ENCODE measurements at places on chromosomes 11 and 22.
A peak's percentile ranks its signal among the peaks of the same experiment; 100 is the strongest.

GRCh38 chr22:49566141-49566541 lies 261.5 kb downstream of the BRD1 start:
- no peaks in the 10 kb centered on the region for H3K36me3 ChIP-seq
- no peaks in the 10 kb centered on the region for H3K4me1 ChIP-seq
- H3K27ac ChIP-seq = no peak overlapping the region
- no peak for DNase-seq
- no peaks in the 10 kb centered on the region for H3K27me3 ChIP-seq

- H3K4me1 ChIP-seq = peaks cover 20% of the 10 kb centered on the region
- H3K27ac ChIP-seq = no peak overlapping the region
- no peak overlapping the region for H3K4me3 ChIP-seq
- H3K36me3 ChIP-seq = no peaks in the 10 kb centered on the region
Observed at GRCh38 chr11:78197816-78198215, 9.1 kb downstream of the USP35 start.

DNA sequence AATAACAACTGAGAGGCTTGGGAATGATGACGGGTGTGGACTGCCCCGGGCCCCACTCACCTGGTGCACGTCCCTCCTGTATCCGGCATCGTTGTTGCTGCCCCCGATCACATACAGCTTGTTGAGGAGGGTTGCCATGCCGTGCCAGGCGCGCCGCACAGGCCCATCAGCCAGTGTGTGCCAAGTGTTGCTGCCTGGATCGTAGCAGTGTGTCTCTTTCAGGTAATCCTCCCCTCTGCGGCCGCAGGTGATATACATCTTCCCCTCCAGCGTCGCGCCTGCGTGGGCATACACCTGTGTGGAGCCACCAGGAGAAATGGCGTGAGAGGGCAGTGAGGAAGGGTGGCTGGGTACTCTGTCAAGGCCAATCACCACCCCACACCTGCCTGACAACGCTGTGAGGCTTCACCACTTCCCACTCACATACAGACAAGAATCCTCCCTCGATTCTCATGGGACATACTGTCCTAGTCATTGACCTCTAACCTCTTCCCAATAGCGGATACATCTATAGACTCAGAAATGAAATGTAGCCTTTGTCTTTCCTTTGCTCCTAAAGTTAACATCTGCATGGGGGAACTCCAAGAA lies 8.9 kb upstream of the SCARF2 start:
- DNase-seq = no peak
- no peak overlapping the region for H3K27ac ChIP-seq
- H3K4me3 ChIP-seq = no peak overlapping the region
- peaks cover 12% of the 10 kb centered on the region for H3K36me3 ChIP-seq
- peaks cover 12% of the 10 kb centered on the region for H3K4me1 ChIP-seq

- DNase-seq = no peak
- H3K27me3 ChIP-seq = no peaks in the 10 kb centered on the region
- H3K4me1 ChIP-seq = peaks cover 10% of the 10 kb centered on the region
- no peak overlapping the region for H3K27ac ChIP-seq
- H3K36me3 ChIP-seq = no peaks in the 10 kb centered on the region
- H3K4me3 ChIP-seq = no peak overlapping the region
Observed at GRCh38 chr11:34614344-34615104, 6.4 kb upstream of the EHF start.

- H3K27ac ChIP-seq = no peak overlapping the region
- H3K27me3 ChIP-seq = no peaks in the 10 kb centered on the region
- no peak for DNase-seq
- H3K4me3 ChIP-seq = no peak overlapping the region
- peaks cover 10% of the 10 kb centered on the region for H3K4me1 ChIP-seq
Observed at GRCh38 chr11:87437844-87438223, 400.1 kb downstream of the TMEM135 start.

DNA sequence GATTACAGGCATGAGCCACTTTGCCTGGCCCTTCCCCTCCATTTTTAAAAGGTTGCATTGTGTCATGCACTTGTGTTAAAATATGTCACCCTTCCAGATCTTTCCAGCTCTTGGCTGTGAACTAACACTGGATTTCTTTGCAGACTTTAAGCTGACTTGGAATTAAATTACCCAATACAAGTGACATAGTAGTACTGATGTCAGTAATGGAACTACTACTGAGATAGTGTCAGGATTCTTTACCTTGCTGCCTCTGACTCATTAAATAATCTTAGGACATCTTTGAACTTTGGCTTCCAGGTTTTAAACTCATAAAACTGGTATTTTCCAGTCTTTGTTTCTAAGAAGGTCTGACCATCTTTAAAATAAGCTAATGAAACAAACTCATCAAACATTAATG lies 51.8 kb upstream of the OR4B1 start:
- peak; percentile 6 for DNase-seq
- H3K36me3 ChIP-seq = no peaks in the 10 kb centered on the region
- no peak overlapping the region for H3K4me3 ChIP-seq
- no peak overlapping the region for H3K27ac ChIP-seq
- peaks cover 7% of the 10 kb centered on the region for H3K4me1 ChIP-seq
- no peaks in the 10 kb centered on the region for H3K27me3 ChIP-seq

- H3K27ac ChIP-seq = no peak overlapping the region
- no peak for DNase-seq
- no peak overlapping the region for H3K4me3 ChIP-seq
- no peaks in the 10 kb centered on the region for H3K36me3 ChIP-seq
Observed at GRCh38 chr11:44840085-44840478, 110.6 kb downstream of the TP53I11 start.

DNA sequence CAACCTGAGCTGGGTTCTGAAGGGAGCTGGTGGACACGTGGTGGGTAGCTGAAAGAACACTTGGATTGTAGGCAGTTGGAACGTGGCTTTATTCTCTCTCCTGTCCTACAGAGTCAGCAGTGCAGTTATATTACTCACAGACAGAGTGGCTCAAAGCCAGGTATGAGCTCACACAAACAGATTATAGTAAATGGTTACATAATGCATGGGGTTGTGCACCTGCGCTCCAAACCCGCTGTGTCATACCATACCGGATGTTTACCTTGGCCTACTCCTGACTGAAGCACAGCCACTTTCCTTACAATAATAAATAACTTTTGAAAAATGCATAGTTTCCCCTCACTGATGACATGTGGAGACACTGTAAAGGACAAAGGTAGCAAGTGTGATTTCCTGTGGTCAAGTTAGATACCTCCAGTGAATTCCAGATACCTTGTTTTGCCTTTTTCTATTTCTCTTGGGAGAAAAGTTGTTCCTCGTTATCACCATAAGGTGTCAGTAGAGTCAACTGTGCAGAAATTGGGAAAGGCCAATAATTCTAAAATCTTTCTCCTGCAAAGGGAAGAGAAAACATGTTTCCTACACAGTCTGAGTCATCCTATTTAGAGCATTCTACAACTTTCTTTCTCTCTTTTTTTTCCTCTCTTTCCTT lies 13.5 kb downstream of the MS4A6A start:
- no peaks in the 10 kb centered on the region for H3K36me3 ChIP-seq
- no peak for DNase-seq
- H3K4me3 ChIP-seq = no peak overlapping the region

- DNase-seq = no peak
- no peaks in the 10 kb centered on the region for H3K4me1 ChIP-seq
- no peak overlapping the region for H3K27ac ChIP-seq
- no peaks in the 10 kb centered on the region for H3K36me3 ChIP-seq
Observed at GRCh38 chr11:125464270-125464662, 31.8 kb downstream of the FEZ1 start.

- H3K4me3 ChIP-seq = no peak overlapping the region
- no peaks in the 10 kb centered on the region for H3K27me3 ChIP-seq
- H3K36me3 ChIP-seq = no peaks in the 10 kb centered on the region
- H3K27ac ChIP-seq = peak overlapping the region; percentile 71
Observed at GRCh38 chr22:35312198-35313059, 12.7 kb downstream of the TOM1 start.

DNA sequence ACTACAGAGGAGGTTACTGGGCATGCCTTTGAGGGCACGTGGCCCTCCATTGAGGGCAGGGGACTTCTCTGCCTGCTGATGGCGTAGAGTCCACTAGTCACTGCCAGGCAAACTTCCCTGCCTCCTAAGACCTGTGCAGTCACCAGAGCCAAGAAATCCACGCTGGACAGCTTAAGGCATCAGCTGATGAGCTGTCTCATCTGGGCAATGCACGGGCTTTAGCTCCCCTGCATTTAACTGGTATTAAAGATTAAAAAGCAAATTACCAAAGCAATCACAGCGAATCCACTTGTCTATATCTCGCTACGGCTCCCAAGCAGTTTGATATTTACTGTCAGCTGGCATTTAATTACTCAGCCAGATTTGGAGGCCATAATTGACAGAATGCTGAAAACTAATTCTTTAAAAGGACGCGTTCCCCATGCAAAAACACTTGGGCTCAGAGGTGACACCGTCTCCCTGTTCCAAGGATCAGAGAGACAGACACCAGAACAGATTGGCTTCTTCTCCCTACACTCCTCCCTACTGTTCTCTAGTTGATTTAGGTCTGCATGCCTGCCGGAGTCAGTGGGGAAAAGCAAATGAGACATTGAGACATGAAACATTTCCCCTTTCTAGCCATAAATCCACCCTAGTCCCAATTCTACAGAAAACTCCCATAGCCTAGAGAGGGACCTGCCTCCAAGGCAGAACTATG lies 68.5 kb downstream of the SPATA19 start:
- DNase-seq = no peak
- H3K27ac ChIP-seq = no peak overlapping the region
- H3K4me1 ChIP-seq = no peaks in the 10 kb centered on the region
- no peaks in the 10 kb centered on the region for H3K36me3 ChIP-seq

- DNase-seq = no peak
- H3K4me1 ChIP-seq = no peaks in the 10 kb centered on the region
- H3K27me3 ChIP-seq = no peaks in the 10 kb centered on the region
- no peaks in the 10 kb centered on the region for H3K36me3 ChIP-seq
- H3K27ac ChIP-seq = no peak overlapping the region
Observed at GRCh38 chr11:11640996-11641395, 19.2 kb upstream of the GALNT18 start.

- H3K4me1 ChIP-seq = peaks cover 18% of the 10 kb centered on the region
- no peak for DNase-seq
- no peak overlapping the region for H3K4me3 ChIP-seq
- no peaks in the 10 kb centered on the region for H3K27me3 ChIP-seq
- H3K27ac ChIP-seq = no peak overlapping the region
- H3K36me3 ChIP-seq = no peaks in the 10 kb centered on the region
Observed at GRCh38 chr11:110087812-110088534, 5.2 kb upstream of the ZC3H12C start.

GRCh38 chr11:122045181-122045586 lies 70.8 kb downstream of the BLID start:
- no peaks in the 10 kb centered on the region for H3K36me3 ChIP-seq
- H3K27ac ChIP-seq = no peak overlapping the region
- no peaks in the 10 kb centered on the region for H3K4me1 ChIP-seq

DNA sequence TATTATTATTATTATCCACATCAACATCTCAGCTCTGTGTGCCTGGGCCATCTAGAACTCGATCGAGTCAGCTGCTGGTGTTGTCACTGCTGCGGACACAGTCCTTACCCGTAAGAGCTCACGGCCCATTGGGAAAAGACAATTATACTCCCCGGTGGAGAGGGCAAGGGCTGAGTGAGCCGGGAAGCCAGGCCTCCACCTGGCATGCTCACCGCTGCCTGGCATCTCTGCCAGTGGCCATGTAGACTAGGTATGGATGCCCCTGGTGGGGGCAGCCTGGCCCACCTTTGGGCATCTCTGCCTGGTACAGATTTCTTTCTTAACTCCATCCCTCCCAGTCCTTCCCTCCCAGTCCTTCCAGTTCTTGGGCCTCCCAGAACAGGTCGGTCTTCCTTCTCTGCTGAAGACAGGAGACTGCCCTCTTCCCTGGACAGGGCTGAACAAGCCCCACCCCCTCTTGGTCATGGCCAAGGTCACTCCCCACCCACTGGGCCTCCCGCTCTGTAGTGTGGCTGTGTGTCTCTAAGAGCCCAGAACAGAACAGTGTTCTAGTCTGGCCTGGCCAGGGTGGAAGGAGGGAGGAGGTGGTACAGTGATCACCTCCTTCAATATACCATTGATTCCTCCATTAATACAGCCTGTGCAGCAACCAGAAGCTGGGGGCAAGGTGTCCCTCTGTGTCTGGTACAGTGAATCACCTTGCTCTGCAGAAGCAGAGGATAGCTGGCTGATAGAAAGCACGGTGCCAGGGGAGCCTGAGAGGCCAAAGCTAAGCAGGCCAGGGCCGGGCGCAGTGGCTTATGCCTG lies 57.7 kb downstream of the FLRT1 start:
- no peak overlapping the region for H3K4me3 ChIP-seq
- no peaks in the 10 kb centered on the region for H3K27me3 ChIP-seq
- H3K4me1 ChIP-seq = peaks cover 27% of the 10 kb centered on the region
- DNase-seq = no peak
- H3K27ac ChIP-seq = no peak overlapping the region

GRCh38 chr11:58845386-58845785 lies 882 bp upstream of the GLYATL2 start:
- no peak overlapping the region for H3K27ac ChIP-seq
- H3K27me3 ChIP-seq = no peaks in the 10 kb centered on the region
- H3K4me3 ChIP-seq = no peak overlapping the region
- DNase-seq = no peak

DNA sequence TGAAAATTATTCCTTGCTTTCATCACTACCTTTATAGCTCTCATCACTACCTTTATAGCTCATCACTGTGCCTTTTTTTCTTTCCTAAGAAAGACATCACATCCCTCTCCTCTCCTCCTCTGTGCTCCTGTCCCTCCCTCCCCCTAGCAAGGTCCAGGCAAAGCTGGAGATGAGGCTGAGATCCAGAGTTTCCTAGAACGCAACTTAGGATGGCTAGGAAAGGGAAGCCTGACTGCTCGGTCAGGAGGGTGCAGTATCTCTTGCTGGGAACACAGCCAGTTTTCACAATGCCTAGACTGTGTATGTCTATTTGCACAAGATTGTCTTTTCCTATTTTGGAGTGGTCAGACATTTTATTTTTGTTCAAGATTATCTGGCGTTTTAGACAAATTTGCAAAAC lies 24.7 kb downstream of the TUB start:
- H3K4me1 ChIP-seq = no peaks in the 10 kb centered on the region
- H3K27me3 ChIP-seq = no peaks in the 10 kb centered on the region
- H3K36me3 ChIP-seq = peaks cover 34% of the 10 kb centered on the region

DNA sequence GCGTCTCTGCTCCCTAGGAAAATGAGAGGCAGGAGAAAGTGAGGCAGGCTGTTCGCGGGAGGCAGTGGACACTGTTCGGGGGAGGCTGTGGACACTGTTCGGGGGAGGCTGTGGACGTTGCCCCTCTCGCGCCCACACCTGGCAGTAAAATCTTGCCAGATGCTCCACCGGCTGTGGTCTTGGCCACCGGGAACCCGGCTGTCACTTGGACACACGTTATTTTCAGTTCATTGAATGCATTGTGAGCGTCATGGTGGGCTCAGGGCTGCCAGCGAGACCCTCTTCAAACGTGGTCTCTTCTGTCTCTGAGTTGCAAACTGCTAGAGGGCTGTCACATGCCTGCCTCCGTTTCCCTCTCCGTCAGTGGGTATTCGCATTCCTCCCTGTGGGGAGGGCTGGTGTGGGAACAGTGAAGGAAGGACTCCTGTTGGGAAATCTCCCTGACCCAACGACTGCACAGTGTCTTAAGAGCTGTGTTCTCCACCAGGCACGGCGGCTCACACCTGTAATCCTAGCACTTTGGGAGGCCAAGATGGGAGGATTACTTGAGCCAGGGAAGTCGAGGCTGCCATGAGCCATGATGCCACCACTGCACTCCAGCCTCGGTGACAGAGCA lies 1.4 kb downstream of the PRR5 start:
- peak overlapping the region; percentile 74 for H3K4me3 ChIP-seq
- H3K36me3 ChIP-seq = no peaks in the 10 kb centered on the region
- H3K4me1 ChIP-seq = peaks cover 59% of the 10 kb centered on the region
- no peak for DNase-seq
- no peaks in the 10 kb centered on the region for H3K27me3 ChIP-seq

Measured in vagina (tissue), 2 donors.